ENCODE measurements at places on chromosomes 2 and 18.

GRCh38 chr2:101251844-101252407 is 760 bp upstream of the CNOT11 start:
- peak; percentile 49 for DNase-seq

DNA sequence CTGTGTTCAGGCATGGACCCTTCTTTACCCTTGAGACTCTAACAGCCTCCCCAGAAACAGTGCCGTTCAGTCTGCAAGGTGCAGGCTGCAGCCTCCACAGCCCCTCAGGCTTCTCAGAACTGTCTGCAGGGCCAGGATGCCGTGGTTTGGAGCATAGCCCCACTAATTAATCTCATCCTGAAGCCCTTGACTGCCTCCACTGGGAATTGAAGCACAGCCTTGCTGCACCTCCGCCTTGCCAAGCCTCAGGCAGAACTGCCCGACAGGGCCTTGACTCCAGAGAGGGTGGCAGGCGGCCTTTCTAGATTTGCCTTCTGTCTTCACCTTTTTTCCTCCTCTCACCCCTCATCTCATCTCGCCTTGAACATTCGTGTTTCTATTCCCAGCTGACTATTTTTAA is 119.8 kb downstream of the NRP2 start:
- no peak for DNase-seq

DNA sequence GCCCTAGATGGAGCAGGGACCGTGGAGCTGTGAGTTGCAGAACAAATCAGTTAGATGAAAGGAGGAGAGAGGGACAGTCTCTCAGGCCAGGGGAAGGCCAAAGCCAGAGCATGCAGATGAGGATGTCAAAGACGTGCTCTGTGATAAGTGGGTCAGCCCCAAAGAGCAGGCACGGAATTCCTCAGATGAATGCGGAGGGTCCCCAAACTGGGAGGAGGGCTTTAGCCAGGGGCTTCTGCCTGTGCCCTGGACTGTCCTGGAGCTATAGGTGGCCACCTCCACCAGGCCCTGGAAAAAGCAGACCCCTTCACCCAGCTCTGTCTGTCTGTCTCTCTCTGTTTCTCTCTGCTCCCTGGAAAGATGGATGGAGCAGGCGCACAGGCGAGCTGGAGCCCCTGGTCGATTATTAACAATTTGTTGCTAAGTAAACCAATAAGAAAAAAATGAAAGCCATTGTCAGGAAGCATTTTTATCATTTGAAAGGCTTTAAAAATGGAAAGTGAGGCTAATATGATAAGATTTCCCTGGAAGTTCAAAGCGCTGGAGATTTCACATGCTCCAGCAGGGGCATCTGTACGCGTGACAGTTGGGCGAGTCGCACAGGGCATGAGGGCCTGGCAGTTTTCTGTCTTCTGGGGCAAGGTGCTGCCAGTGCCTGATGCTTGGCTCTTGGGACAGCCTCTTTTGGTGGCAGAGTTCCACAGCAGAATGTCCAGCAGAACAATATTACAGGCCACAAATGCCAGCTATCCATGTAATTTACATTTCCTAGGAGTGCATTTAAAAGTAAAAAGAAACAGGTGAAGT is 241.0 kb downstream of the GLI2 start:
- DNase-seq: no peak

DNA sequence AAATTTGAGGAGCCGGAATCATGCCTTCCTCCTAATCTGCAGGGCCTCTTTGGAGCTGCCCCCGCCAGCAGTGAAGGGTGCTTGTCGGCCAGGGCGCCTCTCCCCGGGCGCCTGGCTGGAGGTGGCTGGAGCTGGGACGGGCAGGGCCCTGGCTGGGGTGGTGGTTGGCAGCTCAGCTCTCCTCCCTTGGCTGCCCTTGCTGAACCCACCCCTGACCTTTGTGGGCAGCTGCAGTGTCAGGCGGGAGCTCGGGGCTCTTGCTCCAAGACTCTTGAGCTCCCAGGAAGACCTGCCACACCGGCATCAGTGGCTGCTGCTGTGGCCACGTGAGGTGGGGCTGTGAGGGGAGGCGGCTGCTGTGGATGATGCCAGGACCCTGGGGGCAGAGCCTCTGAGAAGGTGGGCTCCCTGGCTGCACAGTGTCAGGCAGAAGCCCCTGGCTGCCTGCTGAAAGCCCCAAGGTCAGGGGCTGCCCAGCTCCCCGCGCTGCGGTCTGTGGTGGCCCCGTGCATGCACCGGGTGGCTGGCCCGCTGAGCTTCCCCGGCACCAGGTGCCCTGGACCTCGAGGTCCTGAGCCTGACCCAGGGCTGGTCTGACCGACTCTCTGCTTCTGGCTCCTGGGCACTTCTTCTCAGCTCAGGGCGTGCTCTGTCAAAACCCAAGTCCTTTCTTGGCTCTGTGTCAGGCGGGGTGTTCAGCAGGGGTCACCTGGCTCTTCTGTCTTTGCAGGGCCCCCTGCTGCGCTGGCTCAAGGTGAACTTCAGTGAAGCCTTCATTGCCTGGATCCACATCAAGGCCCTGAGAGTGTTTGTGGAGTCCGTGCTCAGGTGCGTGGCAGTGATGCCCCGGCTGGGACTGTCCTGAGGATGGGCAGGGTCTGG is 34.5 kb downstream of the PDIA6 start:
- no peak for DNase-seq

GRCh38 chr18:2978208-2978607 is 34.7 kb downstream of the LPIN2 start:
- DNase-seq: no peak

GRCh38 chr18:58241877-58242276 is 197.9 kb downstream of the NEDD4L start:
- no peak for DNase-seq

GRCh38 chr2:201628545-201628944 is 14.8 kb downstream of the TMEM237 start:
- no peak for DNase-seq

DNA sequence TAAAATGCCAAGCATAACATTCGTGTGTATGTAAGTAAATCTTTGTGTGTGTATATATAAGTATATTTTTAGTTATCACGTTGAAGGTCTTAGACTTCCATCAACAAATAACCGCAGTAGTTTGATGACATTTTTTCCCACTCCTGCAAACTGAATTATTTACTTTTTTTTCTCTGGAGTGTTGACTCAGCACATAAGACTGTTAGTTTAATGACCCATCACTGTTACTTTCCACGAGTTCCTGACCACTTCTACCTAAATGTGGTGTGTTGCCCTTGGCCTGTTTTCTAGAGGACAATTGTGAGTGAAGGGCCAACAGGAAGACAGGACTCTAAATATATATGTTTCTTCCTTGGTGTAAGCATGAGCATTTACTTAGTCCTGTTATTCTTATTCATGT is 71.3 kb upstream of the TXNDC2 start:
- DNase-seq: no peak
